ENCODE measurements at places on chromosomes 1 and 21. TPM values are rescaled to one million over a fixed set of nuclear protein-coding genes. Genes with fewer than 3 reads are reported as not detected.

Gene RIMS3
- 4.7 TPM for total RNA-seq

- H3K4me3 ChIP-seq: no peak overlapping the region
- H3K27me3 ChIP-seq: no peaks in the 10 kb centered on the region
- H3K36me3 ChIP-seq: no peaks in the 10 kb centered on the region
- H3K27ac ChIP-seq: no peak overlapping the region
Observed at GRCh38 chr1:215002471-215002870, 80.1 kb upstream of the KCNK2 start.

DNA sequence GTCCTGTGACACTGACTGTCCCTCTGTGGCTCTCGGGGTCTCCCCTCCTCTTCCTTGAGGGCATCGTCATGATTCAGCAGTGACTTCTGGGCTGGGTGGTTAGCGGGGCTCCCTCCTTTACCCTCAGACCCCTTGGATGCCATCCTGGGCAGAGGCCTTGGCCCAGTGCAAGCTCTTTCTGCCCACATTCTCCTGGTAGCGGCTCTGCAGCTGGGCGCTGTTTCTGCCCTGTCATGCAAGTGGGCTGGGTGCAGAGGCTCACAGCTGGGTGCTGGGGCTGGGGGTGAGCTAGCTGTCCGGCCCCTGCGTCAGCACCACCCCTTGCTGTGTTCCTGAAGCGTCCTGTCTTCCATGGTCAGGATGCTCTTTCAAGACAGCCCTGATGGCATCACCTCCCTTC, 158.5 kb downstream of the PCBP3 start:
- H3K4me3 ChIP-seq: no peak overlapping the region
- H3K4me1 ChIP-seq: no peaks in the 10 kb centered on the region
- H3K27ac ChIP-seq: no peak overlapping the region
- H3K36me3 ChIP-seq: no peaks in the 10 kb centered on the region

GRCh38 chr1:55632058-55632457, 416.9 kb upstream of the USP24 start:
- DNase-seq: no peak
- H3K4me3 ChIP-seq: no peak overlapping the region
- no peaks in the 10 kb centered on the region for H3K27me3 ChIP-seq
- peaks cover 9% of the 10 kb centered on the region for H3K4me1 ChIP-seq
- no peak overlapping the region for H3K27ac ChIP-seq

DNA sequence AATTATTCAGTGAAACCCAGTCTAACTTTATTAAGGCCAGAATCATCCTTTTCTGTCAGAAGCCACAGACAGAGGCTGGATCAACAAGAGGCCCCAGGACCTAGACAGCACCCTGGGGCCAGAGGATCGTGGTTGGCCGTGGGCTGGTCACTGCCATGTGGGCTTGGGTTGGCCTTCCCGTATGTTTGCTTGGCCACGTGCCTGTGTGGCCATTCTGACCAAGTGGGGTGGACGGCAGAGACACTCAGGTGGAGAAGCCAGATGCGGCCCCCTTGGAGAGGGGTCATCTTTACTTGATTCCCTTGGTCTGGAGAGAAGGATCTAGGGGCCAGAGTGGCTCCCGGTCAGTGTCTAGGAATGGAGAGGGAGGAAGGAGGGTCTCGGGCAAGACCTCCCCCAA, 327.9 kb downstream of the CAMTA1 start:
- no peaks in the 10 kb centered on the region for H3K36me3 ChIP-seq
- no peak overlapping the region for H3K27ac ChIP-seq
- no peaks in the 10 kb centered on the region for H3K4me1 ChIP-seq
- no peak for DNase-seq

DNA sequence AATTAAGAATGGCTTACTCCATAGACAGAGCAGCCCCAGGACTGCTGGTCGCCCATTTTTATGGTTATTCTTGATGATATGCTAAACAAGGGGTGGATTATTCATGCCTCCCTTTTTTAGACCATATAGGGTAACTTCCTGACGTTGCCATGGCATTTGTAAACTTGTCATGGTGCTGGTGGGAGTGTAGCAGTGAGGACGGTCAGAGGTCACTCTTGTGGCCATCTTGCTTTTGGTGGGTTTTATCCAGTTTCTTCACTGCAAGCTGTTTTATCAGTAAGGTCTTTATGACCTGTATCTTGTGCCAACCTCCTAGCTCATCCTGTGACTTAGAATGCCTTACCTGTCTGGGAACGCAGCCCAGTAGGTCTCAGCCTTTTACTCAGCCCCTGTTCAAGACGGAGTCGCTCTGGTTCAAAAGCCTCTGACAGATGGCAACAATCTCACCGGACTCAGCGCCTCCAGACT, 5.2 kb upstream of the AGPAT3 start:
- H3K27ac ChIP-seq: no peak overlapping the region
- DNase-seq: no peak
- H3K27me3 ChIP-seq: no peaks in the 10 kb centered on the region

GRCh38 chr1:164578479-164579200, 19.7 kb downstream of the PBX1 start:
- no peak overlapping the region for H3K4me3 ChIP-seq
- DNase-seq: no peak
- H3K27me3 ChIP-seq: no peaks in the 10 kb centered on the region
- H3K36me3 ChIP-seq: no peaks in the 10 kb centered on the region
- H3K27ac ChIP-seq: no peak overlapping the region

- H3K27ac ChIP-seq: no peak overlapping the region
- H3K4me1 ChIP-seq: peaks cover 13% of the 10 kb centered on the region
- no peak overlapping the region for H3K4me3 ChIP-seq
- H3K36me3 ChIP-seq: no peaks in the 10 kb centered on the region
- no peak for DNase-seq
- H3K27me3 ChIP-seq: no peaks in the 10 kb centered on the region
Observed at GRCh38 chr1:161086457-161086856, 2.9 kb downstream of the NECTIN4 start.

Gene DYNLT4
- not detected for total RNA-seq

Data from upper lobe of right lung (tissue), 1 donor.